ENCODE measurements at places on chromosomes 16 and 17. TPM values are rescaled to one million over a fixed set of nuclear protein-coding genes. Genes with fewer than 3 reads are reported as not detected.

Gene SRCIN1
- total RNA-seq = 1.4 TPM

- DNase-seq = peak; percentile 75
These were observed 2.7 kb upstream of the HES7 start for GRCh38 chr17:8126491-8127066.

Gene SLC16A5
- 7.2 TPM for total RNA-seq

DNA sequence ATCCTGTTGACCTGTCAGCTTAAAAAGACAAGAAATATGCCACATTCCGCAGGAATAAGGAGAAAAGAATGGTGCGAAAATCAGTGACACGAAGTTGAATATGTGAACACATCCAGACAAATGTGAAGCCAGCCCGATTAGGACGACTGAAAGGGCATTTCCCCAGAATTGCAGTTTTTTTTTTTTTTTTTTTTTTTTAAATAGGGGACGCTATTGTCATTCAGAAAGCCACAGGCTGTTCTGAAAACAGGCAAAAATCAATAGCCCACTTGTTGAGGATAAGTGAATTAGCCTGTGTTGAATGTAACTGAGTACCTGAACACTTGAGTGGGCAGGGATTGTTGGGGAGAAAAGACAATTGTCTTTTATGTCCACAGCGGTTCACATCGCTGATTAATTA lies 507.1 kb downstream of the WWOX start:
- no peak for DNase-seq

GRCh38 chr17:61467416-61468262 lies 15.4 kb downstream of the TBX4 start:
- peak; percentile 49 for DNase-seq

GRCh38 chr16:85006639-85007038 lies 4.7 kb downstream of the ZDHHC7 start:
- no peak for DNase-seq

DNA sequence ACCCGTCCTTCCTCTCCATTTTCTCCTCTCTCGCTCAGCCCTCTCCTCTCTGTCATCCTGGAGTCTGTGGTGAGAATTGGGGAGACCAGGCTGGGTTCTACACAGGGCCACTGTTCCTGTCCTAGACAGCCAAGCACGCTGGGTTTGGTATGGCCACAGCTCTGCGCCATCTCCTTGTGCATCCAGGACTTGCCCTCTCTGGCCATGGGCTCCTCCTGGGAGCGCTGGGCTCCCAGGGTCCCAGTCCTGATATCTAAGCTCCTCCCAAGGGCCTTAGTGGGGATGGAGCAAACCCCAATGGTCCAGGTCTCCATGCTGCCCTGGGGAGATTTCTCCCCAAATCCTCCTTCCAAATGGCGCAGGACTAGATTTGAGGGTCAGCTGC lies 27.2 kb upstream of the ITGA3 start:
- no peak for DNase-seq

Gene NEUROD2
- total RNA-seq = not detected

DNA sequence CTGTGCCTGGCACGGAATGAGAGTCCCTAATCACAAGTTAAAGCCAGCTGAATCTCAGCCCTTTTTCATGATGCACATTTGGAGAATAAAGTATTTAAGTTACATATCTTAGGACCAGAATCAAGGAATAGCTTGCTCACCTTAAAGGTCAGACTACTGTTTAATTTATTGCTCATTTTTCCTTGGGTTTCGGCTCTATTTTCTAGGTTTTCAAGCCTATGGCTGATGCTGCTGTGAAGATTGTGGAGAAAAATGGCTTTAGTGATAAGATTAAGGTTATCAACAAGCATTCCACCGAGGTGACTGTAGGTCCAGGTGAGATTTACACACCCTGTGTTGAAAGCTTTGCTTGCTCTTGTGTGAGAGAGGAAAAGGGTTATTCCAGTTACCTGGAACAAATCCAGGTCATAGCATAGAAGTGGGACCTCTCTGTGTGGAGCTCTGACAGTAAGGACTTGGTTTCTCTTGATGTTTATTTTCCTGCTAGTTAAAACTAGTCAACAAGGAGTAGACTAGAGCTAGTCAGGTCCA lies 18.1 kb downstream of the PRMT7 start:
- DNase-seq = no peak

Gene MYH2
- total RNA-seq = 0.10 TPM

GRCh38 chr17:40547079-40547784 lies 18.0 kb downstream of the CCR7 start:
- DNase-seq = no peak

Measured in left ventricle myocardium superior (tissue), 1 donor.